ENCODE measurements at places on chromosomes 12 and 14. TPM values are rescaled to one million over a fixed set of nuclear protein-coding genes. Genes with fewer than 3 reads are reported as not detected.

DNA sequence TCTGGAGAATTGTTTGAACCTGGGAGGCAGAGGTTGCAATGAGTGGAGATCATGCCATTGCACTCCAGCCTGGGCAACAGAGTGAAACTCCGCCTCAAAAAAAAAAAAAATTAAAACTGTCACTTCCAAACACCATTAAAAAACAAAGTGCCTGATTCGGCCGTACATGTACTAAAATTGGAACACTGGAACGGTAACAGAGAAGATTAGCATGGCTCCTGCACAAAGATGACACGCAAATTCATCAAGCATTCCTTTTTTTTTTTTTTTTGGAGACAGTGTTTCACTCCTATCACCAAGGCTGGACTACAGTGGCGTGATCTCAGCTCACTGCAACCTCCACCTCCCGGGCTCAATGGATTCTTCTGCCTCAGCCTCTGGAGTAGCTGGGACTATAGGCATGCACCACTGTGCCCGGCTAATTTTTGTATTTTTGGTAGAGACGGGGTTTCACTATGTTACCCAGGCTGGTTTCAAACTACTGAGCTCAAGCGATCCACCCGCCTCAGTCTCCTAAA lies 40.2 kb upstream of the SINHCAF start:
- H3K4me1 ChIP-seq = peaks cover 12% of the 10 kb centered on the region
- DNase-seq = no peak
- no peaks in the 10 kb centered on the region for H3K36me3 ChIP-seq
- H3K4me3 ChIP-seq = no peak overlapping the region
- H3K27ac ChIP-seq = no peak overlapping the region
- no peaks in the 10 kb centered on the region for H3K27me3 ChIP-seq

MYH6 gene
- not detected for total RNA-seq

HRK gene
- total RNA-seq = under 0.01 TPM

- no peak for DNase-seq
- peak within 1 kb of the TSS; percentile 71 for H3K4me3 ChIP-seq
- peaks cover 25% of the 10 kb centered on the region for H3K27me3 ChIP-seq
- H3K4me1 ChIP-seq = peaks cover 3% of the 10 kb centered on the region
- H3K36me3 ChIP-seq = no peaks in the 10 kb centered on the region
Measured at GRCh38 chr14:61281186-61281947, at the start of gene TMEM30B. Gene TMEM30B (minus strand): TSS chr14:61281338. CDS start chr14:61281147, 191 bp downstream.

FLVCR2 gene
- 1.5 TPM for total RNA-seq

DNA sequence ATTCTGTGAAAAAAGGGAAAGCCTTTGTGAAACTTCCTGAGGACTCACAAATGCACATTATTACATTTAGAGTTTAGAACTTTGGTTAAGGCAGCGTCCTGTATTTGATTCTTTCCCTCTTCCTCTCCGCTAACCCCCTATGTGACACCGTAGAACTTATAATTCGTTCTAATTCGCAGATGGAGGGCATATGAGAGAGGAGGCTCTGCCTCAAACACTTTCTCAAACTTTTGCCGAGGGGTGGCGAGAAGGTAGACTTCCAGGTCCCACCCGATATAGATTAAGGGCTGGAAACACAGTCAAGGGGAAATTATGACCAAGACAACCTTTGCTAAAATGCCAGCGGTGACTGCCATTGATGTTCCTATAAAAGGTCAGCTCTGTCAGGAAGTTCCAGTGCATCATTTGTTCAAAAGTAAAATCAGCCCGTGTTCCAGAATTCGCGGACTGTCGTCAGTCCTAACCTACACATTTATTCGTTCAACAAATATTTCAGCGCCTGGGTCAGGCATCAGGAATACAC lies 904 bp upstream of the PAPOLA start:
- H3K4me1 ChIP-seq = peaks cover 12% of the 10 kb centered on the region
- peak overlapping the region; percentile 96 for H3K4me3 ChIP-seq
- H3K27ac ChIP-seq = peak overlapping the region; percentile 92
- H3K36me3 ChIP-seq = no peaks in the 10 kb centered on the region
- peak; percentile 38 for DNase-seq

- no peaks in the 10 kb centered on the region for H3K36me3 ChIP-seq
- DNase-seq = no peak
- no peak overlapping the region for H3K27ac ChIP-seq
- H3K4me3 ChIP-seq = no peak overlapping the region
Measured at GRCh38 chr12:12665194-12665593, 30.8 kb downstream of the GPR19 start.

GRCh38 chr12:84857525-84858208 lies 54.9 kb downstream of the SLC6A15 start:
- H3K4me1 ChIP-seq = no peaks in the 10 kb centered on the region
- no peaks in the 10 kb centered on the region for H3K36me3 ChIP-seq
- H3K4me3 ChIP-seq = no peak overlapping the region
- no peak for DNase-seq

DDX23 gene
- total RNA-seq = 48.6 TPM

DNA sequence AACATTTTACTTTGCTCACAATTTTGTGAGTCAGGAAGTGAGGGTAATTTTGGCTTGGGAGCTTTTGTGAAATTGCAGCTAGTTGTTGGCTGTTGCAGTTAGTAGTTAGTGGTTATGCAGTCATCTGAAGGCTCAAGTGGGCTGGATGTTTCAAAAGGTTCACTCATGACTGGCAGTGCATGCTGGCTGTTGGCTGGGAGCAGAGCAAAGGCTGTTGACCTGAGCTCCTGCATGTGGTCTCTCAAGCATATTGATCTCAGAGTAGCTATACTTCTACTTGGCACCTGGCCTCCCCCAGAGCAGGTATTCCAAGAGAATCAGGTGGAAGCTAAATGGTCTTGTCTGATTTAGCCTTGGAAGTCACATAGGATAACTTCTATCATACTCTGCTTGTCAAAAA lies 414.1 kb upstream of the STXBP6 start:
- DNase-seq = no peak
- no peak overlapping the region for H3K27ac ChIP-seq
- H3K4me3 ChIP-seq = no peak overlapping the region
- no peaks in the 10 kb centered on the region for H3K4me1 ChIP-seq
- no peaks in the 10 kb centered on the region for H3K27me3 ChIP-seq

DNA sequence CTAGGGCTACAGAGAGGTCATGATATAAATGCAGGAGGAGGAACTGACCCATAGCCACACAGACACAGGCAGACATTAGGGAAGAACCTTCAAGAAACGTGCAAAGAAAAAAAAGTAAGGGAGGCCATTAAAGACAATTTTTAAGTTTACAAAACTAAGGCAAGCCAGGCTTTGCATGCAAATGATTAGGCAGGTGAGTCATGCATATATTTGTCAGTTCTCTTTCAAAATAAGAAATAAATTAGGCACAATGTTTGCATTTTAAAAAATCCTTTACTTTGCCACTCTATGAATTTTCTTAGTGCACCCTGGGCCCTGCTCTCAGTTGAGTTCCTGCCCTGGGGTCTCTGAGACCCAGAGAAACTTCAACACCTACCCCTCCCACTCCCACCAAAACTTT lies 75.0 kb downstream of the PRMT8 start:
- H3K4me1 ChIP-seq = no peaks in the 10 kb centered on the region
- peaks cover 2% of the 10 kb centered on the region for H3K27me3 ChIP-seq
- H3K36me3 ChIP-seq = no peaks in the 10 kb centered on the region
- H3K4me3 ChIP-seq = no peak overlapping the region
- H3K27ac ChIP-seq = no peak overlapping the region

Data from osteoblast (primary cell).